ENCODE measurements at places on chromosomes 3 and 15. TPM values are rescaled to one million over a fixed set of nuclear protein-coding genes. Genes with fewer than 3 reads are reported as not detected.
A peak's percentile ranks its signal among the peaks of the same experiment; 100 is the strongest.

Gene MORF4L1
- 134 TPM for total RNA-seq

Gene ISG20
- 21.8 TPM for total RNA-seq

GRCh38 chr3:171457607-171458061 lies 2.6 kb downstream of the TNIK start:
- DNase-seq = peak; percentile 69
- H3K4me3 ChIP-seq = peak overlapping the region; percentile 100

GRCh38 chr3:193710286-193711165 lies 117.5 kb downstream of the OPA1 start:
- H3K27ac ChIP-seq = no peak overlapping the region
- H3K4me1 ChIP-seq = no peaks in the 10 kb centered on the region
- H3K36me3 ChIP-seq = peaks cover 10% of the 10 kb centered on the region
- no peaks in the 10 kb centered on the region for H3K27me3 ChIP-seq

All from natural killer cell treated with Interleukin-12 subunit alpha and Interleukin-12 subunit beta and Interleukin-15 and Interleukin-18, amount 100 ng/mL, for 72 hours (primary cell).